ENCODE measurements at places on chromosomes 2 and 18.

DNA sequence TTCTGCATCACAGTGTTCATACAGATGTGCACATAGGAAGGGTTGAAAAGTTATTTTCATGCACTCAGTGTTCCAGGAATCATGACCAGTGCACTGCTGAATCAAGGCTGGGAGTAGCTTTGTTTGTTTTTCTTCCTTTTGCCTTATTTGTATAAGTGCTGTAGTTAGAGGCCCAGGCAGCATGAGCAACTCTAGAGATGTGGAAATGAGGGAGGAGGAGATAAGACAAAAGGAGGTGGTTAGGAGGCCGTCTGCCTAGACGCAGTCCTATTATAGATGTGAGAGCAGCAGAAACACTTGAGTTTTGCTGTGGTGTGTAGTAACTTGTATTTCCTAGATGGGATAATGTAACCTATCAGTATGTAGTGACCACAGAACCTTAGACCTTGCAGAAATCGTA, 264.3 kb upstream of the RASGRP3 start:
- no peak for DNase-seq

GRCh38 chr18:34709750-34710441, at the start of gene DTNA:
Gene DTNA (plus strand): TSS chr18:34710298. CDS start chr18:34755977, 45,679 bp downstream.
- no peak for DNase-seq

DNA sequence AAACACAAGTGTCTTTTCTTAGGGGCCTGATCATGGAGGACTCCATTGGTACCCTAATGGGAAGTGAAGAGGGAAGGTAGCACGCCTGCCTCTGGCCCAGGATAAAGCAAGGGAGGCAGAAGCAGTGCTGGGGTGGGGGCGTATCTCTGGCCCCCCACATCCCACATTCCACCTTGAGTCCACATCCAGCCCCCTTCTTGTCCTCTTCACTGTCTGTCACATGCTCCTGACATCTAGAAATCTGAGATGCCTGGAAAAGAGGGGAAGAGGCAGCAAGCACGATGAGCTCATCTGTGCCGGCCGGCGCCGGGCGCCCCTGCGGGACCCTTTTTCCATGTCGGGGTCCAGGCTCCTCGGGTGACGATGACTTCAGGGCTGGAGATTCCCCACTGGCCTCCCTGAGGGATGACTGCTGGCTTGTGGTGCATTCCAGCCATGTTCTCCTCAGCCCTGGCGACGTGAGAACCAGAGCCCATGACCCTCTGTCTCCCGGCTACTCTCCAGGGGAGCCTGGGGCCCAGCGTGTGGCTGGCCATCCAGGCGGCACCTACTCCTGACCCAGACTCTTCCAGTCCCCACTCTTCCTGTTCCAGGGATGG, 277.5 kb downstream of the DYSF start:
- DNase-seq: no peak

DNA sequence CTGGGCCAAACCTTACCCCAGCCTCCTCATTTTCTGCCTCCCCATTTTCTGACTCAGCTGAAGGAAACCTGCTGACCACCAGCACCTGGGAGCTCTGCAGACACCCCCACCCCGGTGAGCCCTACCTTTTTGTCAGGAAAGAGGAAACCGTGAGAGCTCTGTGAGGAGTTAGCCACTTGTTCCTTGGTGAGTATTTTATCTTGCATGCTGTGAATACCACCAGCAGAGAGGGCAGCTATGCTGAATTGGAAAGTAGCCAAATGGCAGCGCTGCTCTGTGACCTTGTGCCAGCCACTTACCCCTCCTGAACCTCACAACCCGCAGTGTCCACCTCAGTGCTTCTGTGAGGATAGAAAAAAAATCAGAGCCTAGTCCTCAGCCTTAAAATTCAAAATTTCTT, 2.5 kb downstream of the MPPE1 start:
- DNase-seq: no peak

DNA sequence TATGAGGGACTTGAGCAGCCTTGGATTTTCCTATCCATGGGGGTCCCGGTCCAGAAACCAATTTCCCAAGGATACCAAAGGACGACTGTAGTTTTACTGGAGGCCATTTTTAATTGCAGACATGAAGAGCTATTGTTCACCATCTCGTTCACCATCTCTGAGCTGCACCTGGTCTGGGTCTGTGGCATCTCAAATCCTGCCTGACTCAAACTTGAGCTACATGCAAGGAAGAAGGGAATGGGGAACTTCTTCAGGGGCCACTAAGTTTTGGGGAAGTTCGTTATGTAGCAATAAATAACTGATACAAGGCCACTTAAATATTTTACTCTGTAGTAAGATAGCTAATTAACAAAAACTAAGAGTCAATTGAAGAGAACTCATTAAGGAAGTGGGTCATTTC, 2.1 kb upstream of the SMCHD1 start:
- DNase-seq: no peak

DNA sequence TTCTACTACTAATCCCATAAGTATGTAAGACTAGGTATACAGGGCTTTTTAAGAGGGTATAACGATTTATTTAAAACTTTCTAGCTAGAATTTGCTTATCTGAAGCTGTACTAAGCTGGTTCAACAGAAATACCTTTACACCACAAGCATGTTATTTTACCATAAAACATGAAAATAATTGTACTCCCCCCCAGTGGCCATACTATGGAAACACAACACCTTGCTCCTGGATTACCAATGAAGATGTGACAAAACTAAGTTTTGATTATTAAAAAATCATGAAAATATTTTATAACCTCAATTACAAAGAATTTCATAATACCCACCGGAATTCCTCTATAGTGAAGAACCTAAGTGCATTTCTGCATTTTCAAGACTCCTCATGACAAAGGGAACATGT, 27.3 kb downstream of the LPIN2 start:
- DNase-seq: no peak

DNA sequence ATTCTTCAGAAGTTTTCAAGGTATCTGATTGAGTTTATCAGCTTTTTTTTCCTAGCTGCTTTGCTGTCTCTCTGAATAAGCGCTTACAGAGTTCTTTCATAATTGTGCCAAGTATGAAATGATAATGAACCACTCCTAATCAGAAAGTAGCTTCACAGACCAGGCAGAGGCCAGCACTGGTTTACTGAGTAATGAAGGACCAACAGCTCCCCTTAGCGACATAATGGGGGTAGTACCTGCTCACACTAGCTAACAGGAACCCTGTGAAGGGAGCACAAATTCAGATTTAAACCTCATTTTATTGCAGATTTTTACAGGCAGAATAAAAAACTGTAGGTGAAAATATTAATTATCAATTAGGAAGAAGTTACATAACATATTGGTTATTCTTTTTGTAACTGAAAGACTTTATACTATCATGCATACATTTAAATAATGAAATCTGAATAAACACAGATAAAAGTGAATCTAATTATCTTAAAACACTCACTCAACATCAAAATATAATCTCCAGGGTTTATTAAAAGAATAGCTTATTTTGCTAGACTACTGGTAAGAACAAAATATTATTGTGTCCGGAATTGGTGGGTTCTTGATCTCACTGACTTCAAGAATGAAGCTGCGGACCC, 53.7 kb upstream of the LRRC30 start:
- peak; percentile 54 for DNase-seq

DNA sequence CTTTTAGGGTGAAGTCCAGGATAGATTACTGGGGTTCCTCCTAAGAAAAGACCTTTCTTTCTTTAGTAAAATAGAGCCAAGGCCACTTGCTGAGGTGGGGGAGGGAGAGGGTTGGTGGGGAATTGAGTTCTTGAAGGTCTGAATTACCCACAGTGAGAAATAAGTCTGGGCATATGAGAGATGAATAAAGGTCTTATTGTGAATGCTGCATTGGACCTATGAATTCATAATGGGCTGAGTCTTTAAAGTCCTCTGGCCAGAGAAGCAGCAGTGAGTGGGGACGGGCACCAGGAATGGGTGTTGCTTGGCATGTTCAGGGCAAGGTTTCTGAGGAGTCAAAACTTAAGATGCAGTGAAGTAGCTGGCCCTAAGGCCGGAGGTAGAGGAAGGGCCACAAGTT, 10.5 kb downstream of the MAPRE3 start:
- no peak for DNase-seq

GRCh38 chr2:235541016-235541415, 47.2 kb downstream of the AGAP1 start:
- DNase-seq: no peak

DNA sequence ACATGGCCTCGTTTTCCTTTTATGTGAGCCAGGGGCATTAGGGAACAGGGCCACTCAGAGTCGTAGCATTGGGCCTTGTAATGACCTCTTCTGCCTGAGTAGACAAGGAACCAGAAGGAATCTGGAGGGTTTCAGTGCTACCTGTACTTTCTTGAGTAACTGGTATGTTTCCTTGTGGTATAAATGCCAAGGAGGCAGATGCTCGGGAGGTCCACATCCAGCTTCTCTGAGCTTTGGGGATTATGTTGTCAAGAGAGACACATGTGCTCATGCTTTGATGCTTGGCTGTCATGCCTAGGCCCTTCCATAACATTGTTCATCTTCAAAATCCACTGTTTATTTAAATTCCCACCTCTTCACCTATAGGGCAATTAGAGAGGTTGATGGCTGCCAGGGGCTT, 26.3 kb downstream of the FOSL2 start:
- DNase-seq: no peak

GRCh38 chr18:10543277-10543676, 17.4 kb downstream of the NAPG start:
- no peak for DNase-seq

GRCh38 chr2:215736653-215737290, 276.6 kb downstream of the MREG start:
- DNase-seq: no peak

- no peak for DNase-seq
Observed at GRCh38 chr2:18178736-18179349, 300.4 kb downstream of the KCNS3 start.

- DNase-seq: no peak
Observed at GRCh38 chr2:170047331-170048065, 130.4 kb upstream of the MYO3B start.

DNA sequence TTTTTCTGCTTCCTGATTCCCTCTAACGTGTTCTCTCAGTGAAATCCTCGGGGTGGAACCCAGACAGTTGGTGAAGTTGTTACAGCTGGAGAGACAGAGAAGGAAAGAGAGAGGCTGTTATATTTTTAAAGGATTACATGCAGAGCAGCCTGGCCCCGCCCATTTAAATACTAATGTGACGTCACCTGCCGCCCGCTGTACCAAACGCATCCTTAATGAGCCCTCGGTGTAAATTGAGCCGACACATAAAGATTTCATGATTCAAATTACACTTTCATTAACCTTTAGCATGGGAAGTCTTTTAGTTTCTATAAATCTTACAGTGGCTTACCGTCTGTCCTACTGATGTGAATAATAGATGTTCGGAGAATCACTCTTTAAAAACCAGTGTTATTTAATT, 164.0 kb upstream of the SIX3 start:
- DNase-seq: no peak

GRCh38 chr2:64952511-64953482, 36.4 kb upstream of the SLC1A4 start:
- DNase-seq: no peak

- no peak for DNase-seq
Observed at GRCh38 chr2:133213651-133214050, 354.6 kb downstream of the NCKAP5 start.

GRCh38 chr2:207616185-207616584, 9.0 kb downstream of the METTL21A start:
- no peak for DNase-seq

DNA sequence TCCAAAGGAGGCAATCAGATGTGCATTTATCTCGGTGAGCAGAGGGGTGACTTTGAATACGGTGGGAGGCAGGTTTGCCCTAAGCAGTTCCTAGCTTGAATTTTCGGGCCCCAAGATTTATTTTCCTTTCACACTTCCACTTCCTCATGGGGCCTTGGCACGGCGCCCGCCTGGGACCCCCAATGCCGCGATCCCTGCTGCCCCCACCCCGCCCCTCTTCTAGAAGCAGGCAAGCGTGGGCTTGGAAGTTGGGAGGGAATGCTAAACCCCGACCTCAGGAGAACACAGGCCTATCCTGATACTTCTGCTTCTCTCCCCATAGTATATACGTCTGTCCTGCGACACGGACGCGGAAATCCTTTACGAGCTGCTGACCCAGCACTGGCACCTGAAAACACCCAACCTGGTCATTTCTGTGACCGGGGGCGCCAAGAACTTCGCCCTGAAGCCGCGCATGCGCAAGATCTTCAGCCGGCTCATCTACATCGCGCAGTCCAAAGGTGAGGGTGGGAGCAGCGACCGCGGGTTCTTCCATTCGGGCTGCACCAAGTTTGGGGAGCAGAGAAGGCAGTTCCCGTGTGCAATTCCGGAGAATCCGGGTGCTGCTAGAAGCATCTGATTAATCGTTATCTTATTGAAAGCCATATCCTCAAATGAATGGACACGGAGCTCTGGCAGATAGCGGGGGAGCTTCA, 21.6 kb downstream of the TRPM8 start:
- DNase-seq: no peak

- no peak for DNase-seq
Observed at GRCh38 chr2:86185517-86186212, 9.6 kb downstream of the IMMT start.

DNA sequence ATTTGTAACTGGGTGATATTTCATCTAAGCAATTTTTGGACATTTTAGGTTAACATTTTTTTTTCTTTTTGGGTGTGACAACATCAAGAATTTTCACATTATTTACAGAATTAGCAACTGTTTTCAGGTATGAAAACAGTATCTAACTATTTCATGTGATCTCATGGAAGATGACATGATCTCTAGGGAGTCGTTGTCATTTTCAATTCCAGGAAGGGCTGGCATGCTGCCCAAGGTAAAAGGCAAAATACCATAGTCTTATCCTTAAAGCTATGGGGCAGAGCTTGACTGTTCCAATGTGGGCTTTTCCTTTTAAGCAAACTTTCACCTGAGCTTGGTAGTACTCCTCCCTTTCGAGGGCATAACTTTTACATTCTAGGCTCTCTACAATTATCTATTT, 443.7 kb downstream of the DSEL start:
- DNase-seq: no peak

- no peak for DNase-seq
Observed at GRCh38 chr2:145638675-145639074, 1118.8 kb upstream of the ZEB2 start.

GRCh38 chr2:25490217-25490616, 148.5 kb upstream of the DNMT3A start:
- DNase-seq: no peak

GRCh38 chr2:177348118-177348654, 44.4 kb upstream of the AGPS start:
- no peak for DNase-seq
